ENCODE measurements at places on chromosomes 2 and 18.

- DNase-seq: no peak
Measured at GRCh38 chr18:13973061-13973575, 57.8 kb upstream of the MC2R start.

DNA sequence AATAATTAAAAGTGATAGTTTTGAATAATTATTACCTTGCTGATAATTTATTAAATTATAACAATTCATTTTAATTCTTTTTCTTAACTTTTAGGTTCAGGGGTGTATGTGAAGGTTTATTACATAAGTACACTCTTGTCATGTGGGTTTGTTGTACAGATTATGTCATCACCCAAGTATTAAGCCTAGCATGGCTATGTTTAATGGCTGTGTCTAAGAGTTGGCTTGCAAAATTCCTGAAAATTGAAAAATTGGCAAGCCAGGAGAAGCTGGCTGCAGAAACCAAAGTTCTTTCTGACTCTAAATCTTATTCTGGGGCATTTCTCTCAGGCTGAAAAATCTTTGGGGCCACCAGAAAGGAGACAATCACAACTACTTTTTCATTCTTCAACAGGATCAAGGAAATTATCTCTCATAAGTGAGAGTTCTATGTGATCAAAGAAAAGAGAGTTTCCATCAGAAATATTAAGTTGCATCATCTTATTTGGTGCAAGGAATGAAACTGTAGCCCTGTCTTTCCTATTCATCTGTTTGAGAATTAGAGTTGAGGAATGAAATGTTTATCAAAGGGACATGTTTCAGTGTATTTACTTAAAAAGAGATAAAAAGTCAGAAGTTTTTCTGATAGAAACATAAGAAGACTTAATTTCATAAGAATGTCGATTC lies 412.1 kb upstream of the CDH2 start:
- no peak for DNase-seq

DNA sequence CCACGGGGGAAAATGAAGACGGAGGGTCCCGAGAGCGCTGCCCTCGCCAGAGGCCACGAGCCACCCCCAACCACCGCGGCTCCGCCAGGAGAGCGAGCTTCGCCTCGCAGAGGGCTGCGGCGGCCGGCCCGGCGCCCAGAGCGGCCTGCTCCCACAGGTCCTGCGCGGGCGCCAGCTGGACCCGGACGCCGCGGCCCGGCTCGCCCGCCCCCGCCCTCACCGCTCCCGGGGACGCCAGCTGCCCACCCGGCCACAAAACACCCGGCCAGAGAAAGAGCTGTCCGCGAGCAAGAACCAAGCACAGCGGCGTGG lies 709 bp downstream of the PTPN2 start:
- DNase-seq: no peak

DNA sequence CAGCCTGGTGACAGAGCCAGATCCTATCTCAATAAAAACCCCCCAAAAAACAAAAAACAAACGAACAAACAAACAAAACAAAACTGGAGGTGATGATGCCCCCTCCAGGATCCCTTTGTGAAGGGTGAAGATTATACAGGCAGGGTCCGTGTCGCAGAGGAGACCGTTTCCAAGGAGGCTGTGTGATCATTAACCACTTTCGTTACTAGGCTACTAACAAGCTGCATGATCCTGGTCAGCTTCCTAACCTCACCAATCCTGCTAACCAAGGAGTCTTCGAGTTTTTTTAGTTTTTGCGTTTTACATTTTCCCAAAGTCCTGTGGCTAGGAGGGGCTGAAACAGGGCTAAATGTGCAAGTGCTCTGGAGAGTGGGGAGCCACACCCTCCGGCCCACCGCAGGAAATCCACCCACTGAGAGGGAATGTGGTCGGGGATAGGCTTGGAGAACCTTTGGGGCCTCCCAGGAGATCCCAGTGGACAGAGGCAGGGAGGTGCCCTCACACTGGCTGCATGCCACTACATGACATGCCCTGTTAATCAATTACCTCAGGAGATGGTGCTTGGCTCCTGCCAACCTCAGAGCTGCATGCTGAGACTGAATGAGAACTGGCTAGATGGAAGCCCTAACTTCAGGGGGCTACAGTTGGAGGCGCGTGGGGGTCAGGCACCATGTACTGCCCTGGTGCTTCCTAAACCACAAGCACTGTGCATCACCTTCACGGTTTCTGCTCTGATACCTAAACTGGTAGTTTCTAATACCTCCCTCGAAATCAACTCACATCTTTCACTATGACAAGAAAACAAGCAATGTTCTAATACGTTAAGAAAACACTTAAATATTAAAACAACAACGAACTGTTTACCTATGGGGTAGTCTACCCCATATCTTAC lies 67.5 kb upstream of the RGPD5 start:
- no peak for DNase-seq

GRCh38 chr2:1995081-1995480 lies 250.8 kb upstream of the PXDN start:
- DNase-seq: no peak

Measured in activated CD4-positive, alpha-beta T cell treated with anti-CD3 and anti-CD28 coated beads, Interleukin-2, amount 50 U/mL, for 24 hours (primary cell).